Esophagus muscularis mucosa (tissue), 4 donors: ENCODE measurements at places on chromosomes 7 and 10. TPM values are rescaled to one million over a fixed set of nuclear protein-coding genes. Genes with fewer than 3 reads are reported as not detected.

- DNase-seq = no peak
Observed at GRCh38 chr10:61903221-61903927, 1.9 kb downstream of the ARID5B start.

DNA sequence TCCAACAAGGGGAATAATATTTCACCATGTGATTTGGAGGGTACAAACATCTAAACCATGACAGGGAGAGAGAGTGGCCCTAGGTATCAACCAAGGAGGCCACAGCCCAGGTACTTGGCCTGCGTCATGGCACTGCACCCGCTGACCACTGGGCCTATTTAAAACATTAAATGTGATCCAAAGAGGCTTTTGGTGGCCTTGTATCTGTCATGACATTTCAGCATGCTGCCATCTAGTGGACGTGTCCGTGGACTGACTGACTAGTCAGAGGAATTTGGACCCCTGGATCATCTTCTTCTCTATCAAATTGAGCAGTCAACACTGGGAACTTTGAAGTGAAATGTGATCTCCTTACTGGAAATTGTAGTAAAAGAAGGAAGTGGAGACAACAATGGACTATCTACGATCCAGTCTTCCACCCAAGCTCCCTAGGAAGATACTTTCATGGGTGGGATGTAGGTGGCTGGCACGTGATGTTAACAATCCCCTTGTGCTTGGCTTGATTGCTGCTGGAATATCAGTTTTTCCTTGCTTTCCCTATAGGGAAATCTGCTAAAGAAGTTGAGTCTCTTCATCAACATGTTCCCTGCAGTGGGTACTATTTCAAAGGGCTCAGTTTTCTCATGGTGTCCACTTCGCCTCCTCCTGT, 24.6 kb upstream of the ITGA8 start:
- DNase-seq = no peak

DNA sequence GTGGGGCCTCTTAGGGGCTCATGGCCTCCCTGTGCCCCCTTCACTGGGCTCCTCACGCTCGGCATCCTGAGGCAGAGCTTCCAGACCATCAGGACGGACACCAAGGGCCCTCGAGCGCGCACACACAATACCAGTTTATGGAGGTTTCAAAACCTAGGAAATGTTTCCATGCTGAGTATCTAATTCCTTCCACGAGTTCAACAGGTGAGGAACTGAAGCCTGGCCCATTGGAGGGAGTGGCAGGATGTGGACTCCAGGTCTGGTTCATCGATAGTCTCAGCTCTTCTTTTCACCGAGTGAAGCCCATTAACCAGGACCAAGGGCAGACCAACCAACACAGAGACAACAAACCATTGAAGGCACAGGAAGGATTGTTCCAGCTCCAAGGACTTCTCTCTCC, 336.7 kb upstream of the SHH start:
- no peak for DNase-seq

GRCh38 chr7:883055-884021, 7.0 kb downstream of the GET4 start:
- DNase-seq = no peak

DNA sequence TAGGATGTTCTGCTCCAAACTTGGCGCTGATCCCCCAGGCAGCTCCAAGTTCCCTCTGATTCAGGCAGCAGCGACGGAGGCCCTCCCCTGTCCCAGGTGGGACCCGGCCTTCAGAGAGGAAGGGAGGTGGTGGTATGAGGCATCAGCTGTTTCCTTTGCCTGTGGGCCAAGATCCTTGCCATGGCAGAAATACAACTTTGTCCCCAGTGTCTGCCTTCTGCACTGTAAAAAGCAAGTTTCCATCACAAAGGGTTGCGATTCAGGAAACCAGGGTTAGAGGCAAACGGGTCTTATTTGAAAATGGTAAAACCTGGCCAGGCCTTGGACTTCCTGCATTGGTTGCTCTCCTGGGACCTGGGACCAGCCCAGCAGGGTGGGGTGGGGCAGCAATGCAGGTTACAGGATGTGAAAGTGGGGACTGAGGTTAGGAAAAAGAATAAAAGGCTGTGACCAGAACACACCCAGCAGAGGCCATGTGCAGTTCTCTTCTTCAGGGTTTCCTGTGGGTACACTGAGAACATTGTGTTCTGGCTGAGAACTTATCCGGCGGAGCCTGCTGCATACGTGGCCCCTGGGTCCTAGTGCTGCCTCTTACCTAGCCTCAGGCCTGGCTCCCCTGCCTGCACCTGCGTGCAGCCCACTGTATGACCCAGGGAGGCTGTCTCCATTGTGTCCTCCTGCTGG, 25.1 kb upstream of the DDIT4 start:
- peak; percentile 95 for DNase-seq

DNA sequence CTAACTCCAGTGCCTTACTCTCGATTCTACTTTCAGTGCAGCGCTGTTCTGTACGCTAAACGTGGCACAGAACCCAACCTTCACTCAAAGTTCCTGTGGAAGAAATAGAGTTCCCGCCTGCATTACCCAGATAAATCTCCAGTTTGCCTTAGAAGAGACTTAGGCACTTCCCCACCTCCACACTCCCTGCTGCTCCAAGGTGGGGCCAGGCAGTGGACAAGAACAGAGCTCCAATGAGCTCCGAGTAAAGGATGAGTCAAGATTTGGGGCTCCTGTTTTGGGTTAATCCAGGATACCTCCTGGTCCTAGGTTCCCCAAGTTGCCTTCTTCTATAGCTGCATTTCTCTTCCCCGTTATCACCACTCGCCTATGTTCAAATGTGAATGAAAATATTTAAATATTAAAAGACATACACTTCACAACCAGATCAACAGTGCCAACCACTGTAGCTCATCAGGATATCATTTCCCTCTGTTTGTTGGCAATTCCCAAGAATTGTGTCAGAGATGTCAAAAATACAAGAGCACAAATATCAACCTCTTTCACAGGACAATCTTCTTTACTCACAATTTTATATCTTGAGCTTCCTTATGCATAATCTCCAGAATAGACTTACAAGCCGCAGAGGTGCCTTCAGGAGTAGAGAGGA, 48.0 kb downstream of the MALSU1 start:
- no peak for DNase-seq

GATA3 gene
- 0.19 TPM for total RNA-seq

FKBP6 gene
- total RNA-seq = not detected

DNA sequence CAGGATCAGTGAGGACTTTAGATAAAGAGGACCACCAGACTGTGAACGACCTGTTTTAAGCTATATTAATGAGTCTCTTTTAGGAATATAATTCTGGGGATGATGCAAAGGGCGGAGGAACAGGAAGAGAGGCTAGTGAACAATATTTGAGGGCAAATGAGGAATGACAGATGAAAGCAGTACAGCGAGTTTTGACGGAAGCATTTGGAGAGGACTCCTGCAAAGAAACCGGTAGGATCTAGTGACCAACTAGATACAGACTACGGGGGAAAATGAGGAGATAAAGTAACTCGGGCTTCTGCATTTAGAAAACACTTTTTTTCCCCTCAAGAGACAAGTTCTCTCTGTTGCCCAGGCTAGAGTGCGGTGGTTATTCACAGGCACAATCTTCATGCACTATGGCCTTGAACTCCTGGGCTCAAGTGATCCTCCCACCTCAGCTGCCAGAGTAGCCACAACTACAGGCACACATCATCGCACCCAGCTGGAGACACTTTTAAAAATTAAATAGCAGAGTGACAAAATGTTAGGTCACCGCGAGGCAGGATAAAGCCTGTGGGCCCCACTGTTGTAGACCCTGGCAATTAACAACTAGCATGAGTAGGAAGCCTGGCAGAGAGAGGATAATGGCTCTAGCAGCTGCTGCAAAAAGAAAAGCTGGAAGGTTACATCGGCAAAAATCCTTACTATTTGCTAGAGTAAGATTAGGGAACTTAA, 143.2 kb downstream of the SRPK2 start:
- no peak for DNase-seq

DNA sequence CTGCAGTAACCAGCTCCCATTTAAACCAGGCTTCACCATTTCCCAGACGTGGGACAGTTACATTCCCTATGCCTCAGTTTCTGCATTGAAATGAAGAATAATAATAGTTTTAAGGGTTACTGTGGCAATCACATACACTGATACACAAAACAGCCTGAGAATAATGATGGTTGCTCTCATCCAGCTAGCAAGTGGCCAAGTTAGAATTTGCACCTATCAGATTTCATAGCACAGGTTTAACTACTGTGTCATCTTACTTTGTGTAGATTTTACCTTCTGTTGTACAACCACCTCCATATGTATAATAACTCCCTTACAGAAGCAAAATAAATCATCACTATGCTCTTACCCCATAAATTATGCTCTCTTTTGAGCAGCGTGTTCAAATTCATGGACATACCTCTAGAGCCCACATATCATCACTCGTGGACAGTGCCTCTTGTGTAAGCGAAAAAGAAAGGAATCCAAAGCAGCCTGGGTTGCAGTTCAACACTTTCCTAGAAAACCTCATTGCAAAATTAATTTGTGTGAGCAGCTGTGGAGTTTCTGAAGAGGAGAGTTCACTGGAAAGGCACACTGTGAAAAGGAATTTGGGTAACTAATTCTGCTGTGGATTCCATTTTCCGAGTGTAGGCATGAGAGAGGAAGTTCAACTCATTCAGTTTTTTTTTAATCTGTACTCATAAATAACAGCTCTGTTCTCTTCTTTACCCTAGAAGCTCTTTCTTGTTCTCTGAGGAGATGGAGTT, 492.5 kb downstream of the ARL4A start:
- no peak for DNase-seq

- no peak for DNase-seq
Observed at GRCh38 chr7:151601521-151602305, 82.0 kb upstream of the RHEB start.

PON1 gene
- not detected for total RNA-seq

DNA sequence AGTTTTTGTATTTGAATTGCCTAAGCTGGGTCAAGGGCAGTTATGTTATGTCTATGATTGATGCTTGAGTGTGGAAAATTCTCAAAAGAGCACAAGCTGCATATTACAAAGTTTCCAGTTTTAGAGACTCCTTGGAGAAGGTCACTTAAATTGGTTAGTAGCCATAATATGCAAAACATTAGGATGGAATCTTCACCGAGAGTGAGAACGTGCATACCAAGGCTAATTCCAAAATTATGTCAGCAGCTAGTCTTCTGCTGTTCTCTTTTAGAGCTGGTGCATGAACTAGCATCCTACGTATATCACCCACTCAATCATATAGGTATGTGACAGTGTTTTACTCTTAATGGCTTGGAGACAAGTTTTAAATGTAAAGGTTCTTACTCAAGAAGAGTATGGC, 49.2 kb downstream of the MKX start:
- no peak for DNase-seq

GRCh38 chr10:34651416-34652195, 163.5 kb downstream of the PARD3 start:
- no peak for DNase-seq

MMRN2 gene
- total RNA-seq = 85.9 TPM

ST8SIA6 gene
- 1.2 TPM for total RNA-seq

DNA sequence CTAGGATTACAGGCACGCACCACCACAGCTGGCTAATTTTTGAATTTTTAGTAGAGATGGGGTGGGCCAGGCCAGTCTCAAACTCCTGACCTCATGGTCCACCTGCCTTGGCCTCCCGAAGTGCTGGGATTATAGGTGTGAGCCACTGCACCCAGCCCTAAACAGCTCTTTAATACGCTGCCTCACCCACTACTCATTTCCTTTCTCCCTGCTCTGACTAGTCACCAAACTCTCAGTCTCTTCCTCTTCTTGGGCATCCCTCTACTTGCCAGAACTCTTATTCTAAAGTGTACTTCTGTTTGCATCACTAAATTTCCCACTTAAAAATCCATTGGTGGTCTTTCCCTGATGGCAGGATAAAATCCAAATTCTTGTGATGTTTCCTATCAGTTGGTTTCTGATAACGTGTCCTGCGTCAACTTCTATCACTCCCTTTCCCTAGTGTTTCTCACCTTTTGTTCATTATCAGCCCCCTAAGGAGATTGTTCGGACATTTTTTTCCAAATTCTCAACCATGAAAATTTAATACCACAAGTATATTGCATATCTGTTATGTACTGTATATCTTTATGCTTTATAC, 124.7 kb downstream of the CUBN start:
- DNase-seq = peak; percentile 68

FRMD4A gene
- 28.8 TPM for total RNA-seq

- no peak for DNase-seq
Observed at GRCh38 chr7:117114272-117114671, 161.0 kb downstream of the ST7 start.

CDC14C gene
- total RNA-seq = not detected

- no peak for DNase-seq
Observed at GRCh38 chr7:16791905-16792698, 12.7 kb downstream of the AGR2 start.

CABCOCO1 gene
- total RNA-seq = 2.1 TPM

PSD gene
- 122 TPM for total RNA-seq

- DNase-seq = no peak
Observed at GRCh38 chr10:11756766-11757315, 14.7 kb downstream of the ECHDC3 start.

DNA sequence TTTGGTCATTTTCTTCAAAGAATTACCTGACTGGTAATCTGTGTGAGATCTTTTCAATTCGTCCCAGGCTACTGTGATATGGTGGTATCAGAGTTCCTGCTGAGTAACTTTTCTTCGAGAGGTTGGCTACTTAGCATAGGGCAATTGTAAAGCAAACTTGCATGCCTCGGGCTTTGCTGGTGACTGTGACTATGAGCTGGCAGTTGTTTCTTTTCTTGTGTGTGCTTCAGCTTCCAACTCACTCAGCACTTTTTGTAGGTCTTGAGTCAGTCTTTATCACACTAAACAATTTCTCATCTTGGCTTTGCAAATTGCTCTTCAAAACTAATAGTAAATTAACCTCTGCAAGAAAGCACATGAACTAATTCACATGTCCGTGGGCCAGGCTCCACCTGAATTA, 44.3 kb downstream of the PRR15 start:
- DNase-seq = peak; percentile 88

DNA sequence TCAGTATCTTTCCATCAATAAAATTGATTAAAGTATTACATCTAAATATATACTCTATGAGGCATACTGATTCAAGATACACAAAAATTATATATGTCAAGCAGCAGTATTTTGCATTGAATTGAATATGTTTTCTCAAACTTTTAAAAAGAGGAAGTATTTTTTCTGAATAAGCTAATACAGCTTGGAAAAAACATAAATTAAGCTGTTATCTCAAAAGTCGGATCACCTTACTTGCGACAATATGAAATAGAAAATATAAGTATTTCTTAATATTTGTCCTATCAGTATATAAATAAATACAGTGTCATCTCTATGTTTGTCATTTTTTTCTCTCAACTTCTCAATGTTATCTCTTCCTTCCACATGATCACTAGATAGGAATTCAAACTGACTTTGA, 139.3 kb downstream of the MBL2 start:
- DNase-seq = no peak

- DNase-seq = no peak
Observed at GRCh38 chr7:78402096-78402495, 603.5 kb downstream of the PHTF2 start.

- DNase-seq = no peak
Observed at GRCh38 chr7:149727053-149727898, 46.1 kb downstream of the ZNF467 start.

GRCh38 chr7:83876593-83876992, 227.7 kb upstream of the SEMA3E start:
- no peak for DNase-seq

TET1 gene
- total RNA-seq = 9.6 TPM
